ENCODE measurements at places on chromosomes 6 and 20. TPM values are rescaled to one million over a fixed set of nuclear protein-coding genes. Genes with fewer than 3 reads are reported as not detected.

The C6orf163 gene
- 2.7 TPM for total RNA-seq

The ALDH8A1 gene
- 1.0 TPM for total RNA-seq

The GJA1 gene
- 68.2 TPM for total RNA-seq

The DNAH8 gene
- total RNA-seq, result 0.05 TPM

The IDH3B gene
- total RNA-seq, result 48.3 TPM

The TMEM14C gene
- total RNA-seq, result 105 TPM

The DDR1 gene
- total RNA-seq, result 26.0 TPM

The PROKR2 gene
- not detected for total RNA-seq

The CNR1 gene
- 21.7 TPM for total RNA-seq

The GPX5 gene
- not detected for total RNA-seq

The IRF4 gene
- 1.7 TPM for total RNA-seq

The CFB gene
- 35.8 TPM for total RNA-seq

The APCDD1L gene
- 0.88 TPM for total RNA-seq

The RSPH3 gene
- total RNA-seq, result 7.9 TPM

The DEFB132 gene
- total RNA-seq, result not detected

The PMEPA1 gene
- total RNA-seq, result 55.6 TPM
